NCI-H1092 treated with DMSO at 0.1 percent for 48 hours (cell line): ENCODE measurements at places on chromosomes 5 and 9.
A peak's percentile ranks its signal among the peaks of the same experiment; 100 is the strongest.

GRCh38 chr9:69946800-69947437 lies 96.7 kb upstream of the MAMDC2 start:
- no peak for DNase-seq

- DNase-seq: no peak
Observed at GRCh38 chr9:104779946-104780535, 16.1 kb downstream of the NIPSNAP3B start.

DNA sequence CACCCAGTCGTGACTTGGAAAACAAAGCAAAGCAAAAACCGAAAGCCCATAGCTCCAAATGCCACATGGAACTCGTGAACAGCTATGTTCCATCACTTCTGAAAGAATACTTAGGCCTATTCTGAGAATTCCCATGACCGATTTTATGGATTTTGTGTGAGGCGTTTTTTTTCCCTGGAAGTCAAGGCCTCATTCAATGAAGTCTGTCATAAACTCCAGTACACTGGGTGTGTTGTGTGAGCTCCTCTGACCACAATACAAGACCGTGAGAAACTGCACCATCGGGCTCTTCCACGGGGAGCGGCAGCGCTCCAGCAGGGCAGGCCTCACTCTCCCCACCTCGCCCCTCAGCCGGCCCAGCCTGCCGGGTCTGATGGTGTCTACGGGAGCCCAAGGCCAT lies 209.5 kb downstream of the FANCC start:
- DNase-seq: no peak

- DNase-seq: no peak
Observed at GRCh38 chr5:176514244-176514950, 22.8 kb downstream of the RNF44 start.

DNA sequence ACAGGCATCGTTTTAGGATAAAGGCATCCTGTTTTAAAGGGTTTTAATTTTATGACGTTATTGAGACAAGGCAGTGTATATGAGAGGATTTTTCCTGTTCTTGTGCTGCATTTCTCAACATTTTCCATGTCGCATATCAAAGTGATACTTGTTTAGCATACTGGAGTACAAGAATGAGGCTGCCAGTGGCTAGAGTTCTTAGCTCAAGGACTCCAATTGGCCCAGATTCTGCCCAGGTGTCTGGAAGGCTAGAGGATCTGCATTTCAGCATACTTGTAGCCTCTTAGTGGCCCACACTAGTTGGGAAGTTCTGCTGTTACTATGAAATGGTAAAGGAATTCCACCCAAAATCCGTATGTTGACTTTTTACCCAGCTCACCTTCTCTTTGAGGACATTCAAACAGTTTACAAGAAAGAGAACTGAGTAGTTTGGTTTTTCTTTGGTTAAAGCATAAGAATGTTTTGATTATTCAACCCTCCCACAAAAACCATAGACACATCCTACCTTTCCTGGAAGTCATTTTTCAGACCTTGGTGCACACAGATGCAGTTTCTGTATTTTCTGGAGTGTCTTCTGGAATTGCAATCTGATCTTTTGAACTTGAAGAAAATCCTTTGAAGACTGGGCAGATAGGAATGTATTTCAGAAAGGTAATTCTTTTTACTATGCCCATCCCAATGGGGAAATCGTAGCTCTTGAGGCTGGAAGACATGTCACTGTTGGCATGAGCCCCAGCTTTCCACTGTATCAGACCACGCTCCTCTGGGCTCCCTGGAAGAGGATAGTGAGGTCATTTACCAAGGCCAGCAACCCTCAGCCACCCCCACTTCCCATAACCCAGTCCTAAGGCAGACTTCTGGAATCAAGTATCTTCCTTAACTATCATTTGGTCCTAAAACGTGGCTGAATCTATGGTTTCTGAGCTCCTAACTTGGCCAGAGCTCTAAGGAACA lies 11.3 kb downstream of the SLC23A1 start:
- no peak for DNase-seq

DNA sequence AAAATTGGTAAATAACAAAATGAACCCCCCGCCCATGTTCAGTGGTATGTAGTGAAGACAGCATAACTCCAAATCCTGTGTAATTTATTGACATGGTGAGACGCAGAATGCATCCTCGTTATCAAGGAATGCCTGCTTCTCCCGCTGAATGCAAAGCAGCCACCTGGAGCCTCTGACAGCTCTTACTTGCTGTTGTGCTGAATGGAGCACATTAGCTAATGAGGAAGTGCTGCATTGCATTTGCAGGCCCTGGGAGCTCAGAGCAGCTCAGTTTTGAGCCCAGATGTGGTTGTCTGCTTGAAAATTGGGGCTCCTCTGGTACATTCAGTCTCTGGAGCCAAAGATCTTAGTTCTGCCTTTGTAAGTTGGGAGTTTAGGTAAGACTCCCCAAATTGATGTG lies 28.9 kb downstream of the PLAC8L1 start:
- no peak for DNase-seq

- DNase-seq: no peak
Observed at GRCh38 chr9:100443781-100444768, 17.1 kb downstream of the MSANTD3 start.

- no peak for DNase-seq
Observed at GRCh38 chr5:94702729-94703128, 84.3 kb downstream of the SLF1 start.

- DNase-seq: no peak
Observed at GRCh38 chr9:108687006-108687987, 168.5 kb downstream of the ACTL7B start.

DNA sequence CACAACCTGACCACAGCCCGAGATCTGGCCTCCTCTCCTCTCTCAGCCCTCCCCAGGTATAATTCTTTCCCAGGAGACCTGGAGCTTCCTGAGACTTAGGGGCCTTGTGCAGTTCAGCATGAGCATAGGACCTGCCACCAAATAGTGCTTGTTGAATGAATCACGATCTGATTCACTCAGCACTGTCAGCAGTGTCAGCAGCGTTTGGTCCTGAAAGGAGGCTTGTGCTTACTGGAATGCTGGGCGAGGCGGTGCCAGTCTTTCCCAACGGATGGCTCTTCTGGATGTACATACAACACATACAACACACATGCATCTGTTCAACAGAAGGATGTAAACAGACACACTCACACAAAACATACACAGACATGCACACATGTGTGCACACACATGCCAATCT lies 173.3 kb downstream of the COL23A1 start:
- no peak for DNase-seq

- no peak for DNase-seq
Observed at GRCh38 chr5:149223081-149223848, 48.4 kb upstream of the AFAP1L1 start.

DNA sequence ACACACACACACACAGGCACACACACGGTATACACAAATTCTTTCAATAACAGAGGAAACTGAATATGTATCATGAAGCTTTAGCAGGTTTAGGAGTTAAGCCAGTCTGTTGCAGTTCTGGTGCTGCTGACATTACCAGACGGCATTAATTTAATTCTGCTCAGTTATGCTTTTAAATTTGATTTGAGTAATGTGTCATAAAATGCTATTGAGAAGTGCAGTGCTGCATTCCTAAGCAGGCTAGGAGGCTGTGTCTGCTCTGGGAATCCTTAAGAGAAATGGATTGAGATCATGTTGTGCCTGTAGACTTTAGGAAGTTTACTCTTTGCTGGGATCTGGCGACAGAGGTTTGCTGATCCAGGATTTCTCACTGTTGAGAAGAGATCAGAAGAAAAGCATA lies 733.8 kb downstream of the BRINP1 start:
- no peak for DNase-seq

DNA sequence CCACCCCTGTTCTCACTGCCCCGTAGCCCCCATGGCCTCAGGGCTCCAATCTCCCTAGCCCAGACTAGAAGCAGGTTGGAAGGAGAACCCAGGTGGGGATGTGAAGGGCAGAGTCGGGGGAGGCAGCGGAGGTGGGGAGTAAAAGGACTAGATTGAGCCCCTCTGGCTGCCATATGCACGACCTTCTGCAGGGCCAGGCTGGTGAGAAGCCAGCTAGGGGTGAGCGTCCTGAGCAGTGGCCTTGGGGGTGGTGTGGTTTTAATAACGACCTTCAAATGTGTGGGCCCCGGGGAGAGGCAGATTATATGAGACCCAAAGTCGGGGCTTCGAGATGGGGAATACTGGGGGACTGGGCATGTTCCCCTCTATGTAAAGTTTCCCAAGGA lies 139.5 kb downstream of the C9orf50 start:
- DNase-seq: no peak

- no peak for DNase-seq
Observed at GRCh38 chr5:96714951-96715451, 52.8 kb downstream of the CAST start.

GRCh38 chr9:136225748-136226679 lies 19.6 kb downstream of the QSOX2 start:
- DNase-seq: peak; percentile 42

- no peak for DNase-seq
Observed at GRCh38 chr9:108048406-108049025, 558.9 kb upstream of the KLF4 start.

DNA sequence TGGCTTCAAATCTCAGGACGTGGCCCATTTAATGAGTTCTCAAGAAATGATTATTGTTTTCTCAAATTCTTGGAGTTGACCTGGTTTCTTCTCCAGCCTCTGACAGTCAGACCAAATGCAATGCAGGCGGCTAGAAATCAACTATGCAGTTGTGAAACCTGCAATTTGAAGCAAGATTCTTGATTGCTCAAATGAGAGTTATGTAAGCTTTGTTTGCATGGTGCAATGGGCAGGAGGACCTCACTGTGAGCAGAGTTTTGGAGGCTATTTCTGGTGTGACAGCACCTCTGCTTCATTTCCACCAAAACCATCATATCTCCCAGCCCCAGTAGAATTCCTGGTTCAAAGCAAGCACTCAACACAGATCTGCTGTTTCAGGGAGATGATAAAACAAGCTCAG lies 500.0 kb upstream of the KLF4 start:
- no peak for DNase-seq

- DNase-seq: no peak
Observed at GRCh38 chr9:133340256-133340655, 4.3 kb upstream of the SURF6 start.

DNA sequence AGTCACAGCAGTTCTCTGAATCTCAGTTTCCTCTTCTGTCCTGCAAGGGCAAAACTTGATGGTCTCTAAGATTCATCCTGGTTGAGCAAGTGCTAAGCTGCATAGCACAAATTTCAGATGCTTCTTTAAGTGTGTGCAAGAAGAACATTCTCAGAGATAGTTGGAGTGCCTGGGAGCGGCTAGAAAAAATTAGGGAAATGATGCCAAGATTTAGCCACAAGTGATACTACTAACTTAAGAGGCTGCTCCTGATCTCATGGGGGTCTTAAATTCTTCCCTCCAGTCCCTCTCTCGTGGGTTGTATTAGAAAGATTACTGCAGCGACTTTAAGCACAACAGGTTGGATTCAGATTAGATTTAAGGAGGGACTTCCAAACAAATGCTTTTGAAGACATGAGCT lies 24.2 kb downstream of the INSYN2B start:
- DNase-seq: no peak

GRCh38 chr5:59133764-59134261 lies 550.9 kb downstream of the RAB3C start:
- DNase-seq: no peak

GRCh38 chr5:171311322-171312077 lies 2.5 kb downstream of the TLX3 start:
- DNase-seq: no peak

GRCh38 chr5:31049461-31049860 lies 144.0 kb upstream of the CDH6 start:
- DNase-seq: no peak

- no peak for DNase-seq
Observed at GRCh38 chr9:99582814-99583213, 238.9 kb upstream of the NR4A3 start.

- no peak for DNase-seq
Observed at GRCh38 chr9:130159057-130159456, 13.1 kb upstream of the NCS1 start.

DNA sequence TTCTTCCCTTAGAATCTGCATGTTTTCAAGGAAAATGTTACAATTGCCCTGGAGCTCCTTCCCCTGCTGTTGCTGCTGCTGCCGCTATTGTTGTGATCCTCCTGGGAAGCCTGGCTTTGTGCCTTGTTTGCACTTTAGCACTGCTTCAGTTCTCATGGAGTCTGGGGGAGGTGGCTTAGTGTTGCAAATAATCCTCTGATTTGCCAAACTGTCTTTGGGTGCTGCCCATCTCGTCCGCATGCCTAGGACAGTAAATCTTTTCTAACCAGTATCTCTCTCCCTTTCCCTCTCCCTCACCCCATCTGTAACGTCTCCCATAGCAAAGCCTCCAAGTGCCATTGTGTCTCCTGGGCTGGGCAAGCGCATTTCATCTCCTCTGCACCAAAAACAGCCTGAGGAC lies 30.3 kb downstream of the FAM240B start:
- DNase-seq: peak; percentile 89

- DNase-seq: no peak
Observed at GRCh38 chr5:69049151-69049550, 44.7 kb upstream of the SLC30A5 start.

DNA sequence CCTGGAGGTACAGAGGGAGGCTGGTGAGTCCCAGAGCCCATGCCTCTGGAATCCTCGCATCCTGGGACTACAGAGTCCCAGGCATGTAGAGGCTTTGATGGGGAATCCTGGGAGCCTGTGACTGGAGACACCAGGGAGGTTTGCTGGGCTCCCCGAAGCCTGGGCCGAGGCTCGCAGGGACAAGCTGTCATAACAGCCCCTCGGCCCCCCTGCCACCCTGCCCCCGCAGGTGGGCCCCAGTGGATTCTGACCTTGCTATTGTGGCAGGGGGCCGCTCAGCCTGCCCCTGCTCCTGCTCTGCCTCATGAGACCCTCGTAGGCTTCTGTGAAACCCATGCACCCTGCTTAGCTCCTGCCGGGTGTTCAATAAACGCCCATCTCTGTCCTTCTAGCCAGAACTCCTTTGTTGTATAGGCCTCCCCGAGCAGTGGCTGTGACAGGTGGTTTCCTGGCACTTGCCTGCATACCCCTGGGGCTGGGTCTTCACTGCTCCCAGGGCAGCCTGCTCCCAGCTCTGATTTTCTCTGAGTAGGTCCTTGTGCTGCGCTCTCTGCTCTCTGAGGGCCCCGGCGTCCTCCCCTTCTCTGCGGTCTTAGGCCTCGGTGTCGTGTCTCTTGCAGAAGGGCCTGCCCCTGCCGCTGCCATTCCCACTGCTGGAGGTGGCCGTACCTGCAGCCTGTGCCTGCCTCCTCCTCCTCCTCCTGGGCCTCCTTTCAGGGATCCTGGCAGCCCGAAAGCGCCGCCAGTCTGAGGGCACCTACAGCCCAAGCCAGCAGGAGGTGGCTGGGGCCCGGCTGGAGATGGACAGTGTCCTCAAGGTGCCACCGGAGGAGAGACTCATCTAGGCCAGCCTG lies 20.4 kb downstream of the CRB2 start:
- DNase-seq: no peak

- no peak for DNase-seq
Observed at GRCh38 chr9:137490532-137491186, 31.5 kb upstream of the NSMF start.

GRCh38 chr5:10684303-10685086 lies 76.5 kb downstream of the DAP start:
- no peak for DNase-seq
